CD4-positive, CD25-positive, alpha-beta regulatory T cell (primary cell): ENCODE measurements at places on chromosomes 1 and 21.

DNA sequence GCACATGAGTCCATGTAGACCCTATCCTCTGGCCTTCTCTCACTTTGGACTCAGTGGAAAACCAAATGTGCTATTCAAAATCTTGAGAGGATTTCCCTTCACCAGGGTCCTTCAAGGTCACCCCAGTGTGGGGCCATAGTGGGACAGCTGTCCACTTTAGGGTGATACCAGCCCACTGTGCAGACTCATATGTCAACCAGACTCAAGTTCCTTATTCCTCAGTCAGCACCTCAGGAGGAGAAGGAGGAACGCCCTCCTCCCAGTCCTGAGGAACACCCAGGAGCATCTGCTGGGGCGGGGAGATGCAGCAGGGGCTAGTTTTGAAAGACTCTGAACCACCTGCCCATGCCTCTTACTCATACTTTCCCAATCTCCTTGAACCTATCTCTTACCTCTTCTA, 340.9 kb downstream of the MATN1 start:
- H3K4me1 ChIP-seq = peaks cover 5% of the 10 kb centered on the region
- H3K4me3 ChIP-seq = no peak overlapping the region
- no peak overlapping the region for H3K27ac ChIP-seq
- DNase-seq = no peak

DNA sequence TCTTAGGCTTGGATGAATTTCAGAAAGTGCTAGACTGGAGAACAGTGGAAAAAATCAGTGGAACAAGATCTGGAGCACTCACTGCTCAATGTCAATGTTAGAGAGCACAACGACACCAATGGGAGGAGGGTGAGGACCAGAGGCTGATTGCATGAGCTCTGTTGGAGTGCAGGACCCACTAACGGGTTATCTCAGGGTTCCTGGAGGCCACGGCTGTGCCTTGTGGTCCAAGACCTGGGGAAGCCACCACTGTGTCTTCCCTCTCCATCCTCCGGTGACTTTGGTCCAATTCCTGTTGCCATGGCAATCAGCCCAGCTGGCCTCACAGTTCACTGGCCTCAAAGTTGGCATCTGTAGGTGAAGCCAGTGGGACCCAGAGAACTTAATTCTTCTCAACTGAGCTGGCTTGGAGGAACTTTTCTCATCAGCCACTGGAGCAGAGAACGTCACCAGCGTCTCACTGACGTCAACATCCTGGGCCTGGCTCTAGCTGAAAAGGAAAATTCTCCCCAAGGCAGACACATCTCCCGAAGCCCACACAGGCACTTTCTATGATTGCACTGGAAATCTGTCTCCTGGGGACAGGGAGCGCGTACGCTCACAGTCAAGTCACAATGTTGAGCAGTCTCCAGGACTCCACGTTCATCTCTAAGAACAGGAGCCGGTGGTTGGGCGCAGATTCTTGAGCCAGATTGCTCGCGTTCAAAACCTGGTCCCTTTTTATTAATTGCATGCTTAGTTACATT, 21.9 kb upstream of the GPR157 start:
- no peak for DNase-seq
- no peaks in the 10 kb centered on the region for H3K4me1 ChIP-seq
- no peaks in the 10 kb centered on the region for H3K27me3 ChIP-seq
- no peak overlapping the region for H3K27ac ChIP-seq
- H3K4me3 ChIP-seq = no peak overlapping the region
- H3K36me3 ChIP-seq = no peaks in the 10 kb centered on the region

GRCh38 chr1:181443231-181443853, 40.0 kb upstream of the CACNA1E start:
- H3K4me1 ChIP-seq = no peaks in the 10 kb centered on the region
- H3K27ac ChIP-seq = no peak overlapping the region
- DNase-seq = no peak

DNA sequence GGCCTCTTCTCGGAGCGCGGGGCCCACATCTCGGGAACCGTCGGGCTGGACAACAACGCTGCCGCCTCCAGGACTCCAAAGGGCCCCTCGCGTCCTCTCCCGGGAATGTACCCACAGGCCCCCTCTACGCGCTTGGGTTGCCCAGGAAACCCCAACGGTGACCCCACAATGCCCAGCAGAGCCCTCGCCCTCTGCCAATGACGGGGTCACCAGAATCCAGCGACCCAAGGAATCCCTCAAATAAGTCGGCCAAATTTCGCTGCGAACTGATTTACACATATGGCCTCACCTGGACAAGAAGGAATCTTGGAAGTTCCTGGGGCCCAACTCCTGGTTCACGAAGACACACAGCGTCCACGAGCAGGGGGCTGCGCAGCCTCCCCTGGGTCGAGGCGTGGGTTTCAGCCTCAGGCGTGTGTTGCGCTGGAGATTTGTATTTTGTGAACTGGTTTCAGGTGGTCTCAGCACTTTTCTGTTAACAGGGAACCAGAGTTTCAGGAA, 78.1 kb downstream of the DESI2 start:
- peaks cover 4% of the 10 kb centered on the region for H3K27me3 ChIP-seq
- H3K27ac ChIP-seq = no peak overlapping the region
- no peak for DNase-seq
- H3K36me3 ChIP-seq = no peaks in the 10 kb centered on the region

- H3K27me3 ChIP-seq = no peaks in the 10 kb centered on the region
- H3K27ac ChIP-seq = no peak overlapping the region
- H3K4me1 ChIP-seq = no peaks in the 10 kb centered on the region
- DNase-seq = no peak
These were observed 133.7 kb downstream of the SMYD2 start for GRCh38 chr1:214414691-214415090.

GRCh38 chr1:196309386-196309785, 298.9 kb downstream of the KCNT2 start:
- H3K36me3 ChIP-seq = no peaks in the 10 kb centered on the region
- H3K27me3 ChIP-seq = no peaks in the 10 kb centered on the region
- no peak for DNase-seq
- H3K27ac ChIP-seq = no peak overlapping the region
- H3K4me3 ChIP-seq = no peak overlapping the region
- no peaks in the 10 kb centered on the region for H3K4me1 ChIP-seq

DNA sequence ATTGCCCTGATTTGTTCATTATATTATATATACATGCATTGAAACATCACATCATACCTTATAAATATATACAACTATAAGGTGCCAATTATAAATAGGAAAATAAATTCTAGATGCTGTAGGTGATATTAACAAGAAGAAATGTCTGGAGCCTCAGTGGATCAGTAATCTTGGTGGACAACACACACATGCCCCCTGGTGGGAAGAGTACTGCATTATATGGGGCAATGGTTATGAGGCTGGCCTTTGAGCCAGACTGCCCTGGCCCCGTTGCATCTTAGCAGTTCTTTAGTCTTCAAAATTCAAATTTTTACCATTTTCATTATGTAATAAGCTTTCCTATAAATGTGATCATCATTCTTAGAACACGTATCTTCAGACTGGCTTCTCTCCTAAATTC, 335.0 kb upstream of the GREM2 start:
- no peak overlapping the region for H3K4me3 ChIP-seq
- no peak overlapping the region for H3K27ac ChIP-seq
- no peaks in the 10 kb centered on the region for H3K36me3 ChIP-seq
- DNase-seq = peak; percentile 1
- no peaks in the 10 kb centered on the region for H3K27me3 ChIP-seq
